ENCODE measurements at places on chromosomes 11 and 22. TPM values are rescaled to one million over a fixed set of nuclear protein-coding genes. Genes with fewer than 3 reads are reported as not detected.

- DNase-seq, result no peak
Measured at GRCh38 chr11:1642288-1643145, 12.9 kb downstream of the KRTAP5-5 start.

GRCh38 chr22:41770715-41771468 is 29.6 kb upstream of the CCDC134 start:
- DNase-seq, result no peak

DNA sequence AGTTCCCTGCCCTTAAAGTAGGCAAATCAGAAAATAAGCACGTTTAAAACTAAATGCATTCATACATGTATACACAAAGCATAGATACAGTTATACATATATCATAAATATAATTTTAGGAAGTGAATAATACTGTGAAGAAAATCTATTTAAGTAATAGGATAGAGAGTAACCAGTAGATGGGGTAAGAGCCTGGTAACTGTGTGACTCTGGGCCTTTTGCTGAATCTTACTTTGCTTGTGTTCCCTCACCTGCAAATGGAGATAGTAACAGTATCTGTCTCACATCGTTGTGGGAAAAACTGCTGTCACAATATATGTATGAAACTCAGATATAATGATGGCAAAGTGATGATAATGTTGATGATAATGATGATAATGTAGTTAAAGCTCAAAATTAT is 29.9 kb downstream of the MS4A2 start:
- DNase-seq, result no peak

DNA sequence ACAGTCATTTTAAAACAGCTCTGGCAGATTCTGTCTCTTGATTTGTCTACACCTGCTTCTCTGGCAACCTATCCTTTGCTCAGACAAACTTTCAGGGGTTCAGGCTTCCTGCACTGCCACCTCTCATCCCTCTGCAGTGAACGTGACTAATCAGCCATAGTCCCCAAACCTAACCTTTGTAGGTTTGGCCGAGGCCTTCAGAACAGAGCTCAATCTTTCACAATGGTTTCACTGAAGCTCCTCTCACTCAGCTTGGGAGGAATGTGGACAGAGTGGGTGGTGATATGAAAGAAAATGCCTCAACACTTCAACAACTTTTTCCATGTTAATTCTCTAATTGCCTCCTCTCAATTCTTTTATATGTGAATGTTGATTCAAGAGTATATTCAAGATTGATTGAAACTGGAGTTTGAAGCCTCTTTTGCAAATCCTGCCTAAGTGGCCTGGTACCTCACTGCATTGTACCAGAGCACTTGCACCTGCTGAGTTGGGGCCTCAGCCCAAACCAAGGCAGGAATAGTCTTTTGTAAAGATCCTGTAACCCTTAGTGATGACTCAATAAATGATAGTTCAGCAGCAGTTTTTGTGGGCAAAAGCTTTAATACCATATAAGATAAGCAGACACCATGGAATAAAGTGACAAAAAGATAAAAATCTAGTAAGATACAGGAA is 33.9 kb upstream of the FAT3 start:
- DNase-seq, result no peak

- peak; percentile 14 for DNase-seq
Measured at GRCh38 chr11:46727952-46728658, 9.1 kb downstream of the F2 start.

Gene IL17REL
- polyA plus RNA-seq, result 0.05 TPM

Measured in ovary (tissue), 10 donors.